Naive thymus-derived CD8-positive, alpha-beta T cell (primary cell): ENCODE measurements at places on chromosomes 2 and 18.

DNA sequence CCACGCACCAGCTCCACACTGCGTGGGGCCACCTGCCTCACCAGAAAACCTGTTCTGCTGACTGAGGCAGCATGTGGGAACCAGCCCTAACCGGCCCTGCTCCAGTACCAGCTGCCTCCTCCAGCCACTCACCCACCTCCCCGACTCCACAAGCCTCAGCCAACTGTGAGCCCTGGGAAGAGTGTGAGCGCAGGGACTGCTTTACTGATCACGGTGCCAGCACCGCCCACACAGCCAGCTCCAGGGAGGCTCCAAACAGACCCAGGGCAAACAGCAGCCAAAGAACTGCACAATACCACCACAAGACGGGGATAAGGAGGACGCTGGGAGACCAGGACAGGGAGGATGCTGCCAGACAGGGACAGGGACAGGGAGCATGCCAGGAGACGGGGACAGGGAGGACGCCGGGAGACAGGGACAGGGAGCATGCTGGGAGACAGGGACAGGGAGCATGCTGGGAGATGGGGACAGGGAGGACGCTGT, 28.4 kb downstream of the EIPR1 start:
- H3K4me1 ChIP-seq = no peaks in the 10 kb centered on the region
- no peak for DNase-seq
- no peak overlapping the region for H3K4me3 ChIP-seq
- H3K27me3 ChIP-seq = no peaks in the 10 kb centered on the region
- peaks cover 48% of the 10 kb centered on the region for H3K36me3 ChIP-seq
- no peak overlapping the region for H3K27ac ChIP-seq

DNA sequence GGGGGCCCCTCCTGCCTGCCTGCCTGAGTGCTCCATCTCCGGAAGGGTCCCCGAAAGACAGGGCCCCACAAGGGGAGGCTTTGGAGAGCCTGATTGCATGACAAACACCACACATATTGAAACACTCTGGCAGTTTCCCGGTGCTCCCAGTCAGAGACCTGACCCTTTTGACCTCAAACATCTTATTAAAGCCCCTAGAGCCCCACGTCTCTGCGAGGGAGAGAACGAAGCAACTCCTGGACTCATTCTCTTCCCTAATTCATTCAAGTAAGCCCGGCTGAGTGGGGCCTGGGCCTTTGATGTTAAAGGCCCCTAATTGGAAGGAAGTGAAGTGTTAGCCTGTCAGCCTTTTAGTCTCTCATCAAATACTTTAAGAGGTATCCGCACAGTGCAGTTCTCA, 335.6 kb downstream of the CYRIA start:
- no peak for DNase-seq
- H3K36me3 ChIP-seq = no peaks in the 10 kb centered on the region
- H3K4me1 ChIP-seq = no peaks in the 10 kb centered on the region
- H3K27ac ChIP-seq = no peak overlapping the region

DNA sequence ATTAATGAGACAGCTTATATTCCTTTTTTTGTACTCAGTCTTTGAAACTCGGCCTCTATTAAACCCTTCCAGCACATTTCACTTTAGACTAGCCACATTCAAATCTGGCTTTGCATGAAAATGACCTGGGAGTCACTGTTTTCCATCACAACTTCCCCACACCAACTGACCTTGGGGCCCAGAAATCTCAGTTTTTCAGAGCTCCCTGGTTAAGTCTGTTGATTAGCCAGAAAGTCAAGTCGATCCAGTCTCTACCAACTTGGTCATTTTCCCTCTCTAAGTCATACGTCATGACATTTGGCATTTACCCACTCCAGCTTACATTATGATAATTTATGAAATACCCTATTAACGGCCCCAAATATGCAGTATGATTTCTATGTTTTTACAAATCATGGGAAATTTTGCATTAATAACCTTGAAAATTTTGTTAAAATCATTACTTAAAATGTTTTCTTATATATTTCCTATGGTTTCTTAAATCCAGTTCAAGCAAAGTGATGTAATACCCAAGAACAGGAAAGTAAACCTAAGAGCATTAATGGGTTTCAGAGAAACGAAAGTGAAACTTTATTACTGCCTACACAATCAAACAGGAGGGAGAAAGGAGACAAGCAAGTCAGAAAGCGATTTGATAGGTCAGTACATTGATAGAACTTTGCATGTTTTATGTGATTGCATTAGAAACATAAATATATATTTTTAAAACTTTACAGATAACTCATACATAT, 77.1 kb downstream of the SPATS2L start:
- H3K36me3 ChIP-seq = no peaks in the 10 kb centered on the region
- H3K27me3 ChIP-seq = no peaks in the 10 kb centered on the region
- DNase-seq = peak; percentile 39
- peaks cover 10% of the 10 kb centered on the region for H3K4me1 ChIP-seq
- peak overlapping the region; percentile 0 for H3K27ac ChIP-seq
- peak overlapping the region; percentile 27 for H3K4me3 ChIP-seq

- no peak overlapping the region for H3K27ac ChIP-seq
- H3K4me3 ChIP-seq = no peak overlapping the region
- peaks cover 2% of the 10 kb centered on the region for H3K36me3 ChIP-seq
- H3K4me1 ChIP-seq = no peaks in the 10 kb centered on the region
- DNase-seq = no peak
Measured at GRCh38 chr2:195342061-195342460, 315.0 kb upstream of the SLC39A10 start.

GRCh38 chr2:110157153-110157793, 41.7 kb upstream of the MALL start:
- DNase-seq = peak; percentile 9
- H3K27me3 ChIP-seq = no peaks in the 10 kb centered on the region
- H3K4me1 ChIP-seq = peaks cover 5% of the 10 kb centered on the region
- H3K4me3 ChIP-seq = no peak overlapping the region
- H3K27ac ChIP-seq = no peak overlapping the region
- peaks cover 17% of the 10 kb centered on the region for H3K36me3 ChIP-seq

DNA sequence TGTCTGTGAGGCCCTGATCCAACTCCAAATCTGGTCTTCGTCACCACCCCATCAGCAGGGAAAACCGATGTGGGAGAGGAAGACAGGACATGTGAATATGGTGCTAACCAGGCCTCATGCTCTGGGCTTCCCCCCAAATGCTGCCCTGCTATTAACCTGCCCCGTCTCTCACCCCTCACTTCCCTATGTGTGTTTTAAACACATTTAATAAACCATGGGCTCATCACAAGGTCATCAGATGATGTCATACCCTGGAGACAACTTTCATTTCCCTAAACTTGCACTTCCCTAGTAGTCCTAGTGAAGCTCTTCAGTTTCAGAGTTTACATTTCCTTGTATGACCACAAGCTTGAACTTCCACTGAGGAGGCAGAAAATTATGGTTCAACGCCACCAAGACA, 49.9 kb downstream of the CD8B2 start:
- H3K36me3 ChIP-seq = no peaks in the 10 kb centered on the region
- no peak overlapping the region for H3K27ac ChIP-seq
- no peak for DNase-seq
- no peaks in the 10 kb centered on the region for H3K27me3 ChIP-seq
- no peak overlapping the region for H3K4me3 ChIP-seq
- peaks cover 2% of the 10 kb centered on the region for H3K4me1 ChIP-seq

DNA sequence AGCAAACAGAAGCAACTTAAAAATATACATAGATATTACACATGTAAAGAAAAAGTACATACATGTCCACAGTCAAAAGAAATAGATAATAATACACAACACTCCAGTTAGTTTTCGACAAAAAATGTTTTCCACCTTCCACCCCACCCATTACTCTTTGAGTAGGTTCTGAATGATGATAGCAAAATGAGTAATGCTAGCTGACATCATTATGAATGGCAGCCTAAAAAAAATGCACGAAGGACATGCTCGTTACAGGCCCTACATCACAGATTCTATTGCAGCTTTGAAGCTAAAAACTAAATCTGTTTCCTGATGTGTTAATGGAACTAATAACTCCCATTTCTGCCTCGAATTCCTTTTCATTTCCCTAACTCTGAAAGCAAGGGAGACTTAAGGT, 578.7 kb upstream of the NETO1 start:
- no peaks in the 10 kb centered on the region for H3K4me1 ChIP-seq
- no peak for DNase-seq
- no peaks in the 10 kb centered on the region for H3K36me3 ChIP-seq
- no peaks in the 10 kb centered on the region for H3K27me3 ChIP-seq
- H3K27ac ChIP-seq = no peak overlapping the region

DNA sequence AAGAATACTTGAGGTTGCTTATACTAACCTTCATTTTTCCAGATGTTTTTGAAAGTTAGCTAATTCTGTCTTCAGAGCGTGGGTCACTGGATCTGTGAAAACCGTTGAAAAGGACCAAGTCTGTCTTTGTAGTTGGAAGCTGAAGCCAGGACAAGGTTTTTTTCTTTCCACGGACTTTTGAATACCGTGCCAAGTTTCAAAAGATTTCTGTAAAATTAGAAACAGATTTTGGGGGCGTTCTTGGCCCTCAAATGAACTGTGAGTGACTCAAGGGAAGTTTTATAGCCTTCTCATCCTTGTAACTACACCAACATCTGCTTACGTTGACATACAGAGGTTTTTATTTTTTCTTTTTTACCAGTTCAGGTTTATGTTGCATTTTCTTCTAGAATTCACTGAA, at the start of gene FAP:
Gene FAP, minus strand, starts transcription at position 152 of the 400 bp plus-strand sequence. Its CDS starts 118 bp downstream, at position 34.
- DNase-seq = no peak
- no peaks in the 10 kb centered on the region for H3K4me1 ChIP-seq
- H3K36me3 ChIP-seq = no peaks in the 10 kb centered on the region
- H3K27me3 ChIP-seq = peaks cover 18% of the 10 kb centered on the region
- H3K27ac ChIP-seq = no peak within 1 kb of the TSS

DNA sequence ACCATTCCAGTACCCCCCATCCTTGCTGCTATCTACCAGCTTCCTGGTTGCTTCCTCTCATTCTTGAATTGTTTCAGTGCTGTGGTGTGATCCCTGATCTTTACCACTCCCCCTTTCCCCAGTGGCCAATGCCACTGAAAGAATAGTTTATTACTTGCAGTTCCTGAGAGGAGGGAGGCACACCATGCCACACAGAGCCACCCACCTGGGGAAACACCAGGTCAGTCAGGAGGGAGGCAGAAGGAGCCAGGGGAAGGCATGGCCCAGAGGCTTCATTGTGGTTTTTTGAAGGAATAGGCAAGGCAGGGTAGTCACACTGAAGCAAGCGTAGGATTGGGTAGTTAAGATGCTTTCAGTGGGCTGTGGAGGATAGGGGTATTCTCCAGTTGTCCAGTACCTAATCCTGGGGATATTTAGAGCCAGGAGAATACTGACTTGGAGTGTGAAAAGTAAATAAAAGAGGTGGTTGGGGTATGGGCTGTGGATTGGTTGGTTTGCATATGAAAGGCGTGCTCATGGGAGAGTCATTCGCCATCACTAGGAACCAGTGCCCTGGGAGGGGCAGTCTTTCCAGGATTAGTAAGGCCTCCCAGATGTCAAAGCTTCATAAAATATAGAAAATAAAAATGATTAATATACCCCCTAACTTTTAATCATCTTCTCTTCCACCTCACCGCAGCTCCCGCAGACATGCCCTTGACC, 6.7 kb upstream of the TMEM177 start:
- no peak overlapping the region for H3K27ac ChIP-seq
- H3K27me3 ChIP-seq = no peaks in the 10 kb centered on the region
- no peaks in the 10 kb centered on the region for H3K4me1 ChIP-seq
- no peak for DNase-seq

DNA sequence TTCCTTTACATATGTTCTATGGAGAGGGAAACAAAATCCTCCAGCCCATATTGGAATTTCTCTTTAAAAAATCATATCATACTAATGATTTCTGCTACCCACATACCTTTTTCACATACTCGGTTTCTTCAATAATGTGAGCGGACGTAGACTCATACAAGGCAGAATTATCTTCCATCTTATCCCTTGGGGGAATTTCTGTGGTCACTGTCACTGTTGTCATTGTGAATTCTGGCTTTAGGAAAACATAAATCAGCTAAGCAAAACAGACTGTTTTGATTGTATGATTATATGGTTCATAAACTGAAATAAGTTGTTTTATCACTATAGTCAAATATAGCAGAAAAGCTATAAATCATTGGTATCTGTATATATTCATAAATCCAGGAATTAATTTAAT, 16.7 kb downstream of the CCDC68 start:
- no peaks in the 10 kb centered on the region for H3K27me3 ChIP-seq
- H3K4me3 ChIP-seq = no peak overlapping the region
- H3K27ac ChIP-seq = no peak overlapping the region
- DNase-seq = no peak
- peaks cover 17% of the 10 kb centered on the region for H3K4me1 ChIP-seq

DNA sequence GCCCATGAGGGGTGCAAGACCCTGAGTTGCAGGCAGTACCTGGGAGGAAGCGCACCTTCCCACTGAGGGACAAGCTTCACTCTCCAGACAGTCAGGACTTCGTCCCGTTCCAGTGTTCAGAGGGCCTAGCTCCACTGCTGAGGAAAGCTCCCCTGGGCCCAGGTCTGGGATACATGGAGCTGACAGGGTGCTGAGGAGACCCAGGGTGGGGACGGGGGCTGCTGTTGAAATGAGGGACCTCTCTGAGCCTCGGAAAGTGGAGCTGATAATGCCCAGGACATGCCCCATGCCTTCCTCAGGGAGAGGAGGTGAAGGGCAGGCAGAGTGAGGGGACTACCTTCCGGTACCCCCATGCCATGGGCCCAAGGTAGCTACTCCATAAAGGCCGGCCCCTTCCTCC, 169.2 kb upstream of the MYCN start:
- H3K4me1 ChIP-seq = no peaks in the 10 kb centered on the region
- H3K36me3 ChIP-seq = no peaks in the 10 kb centered on the region
- H3K27me3 ChIP-seq = no peaks in the 10 kb centered on the region

- H3K27ac ChIP-seq = no peak overlapping the region
- peaks cover 20% of the 10 kb centered on the region for H3K4me1 ChIP-seq
- no peak for DNase-seq
- no peak overlapping the region for H3K4me3 ChIP-seq
Measured at GRCh38 chr2:230969659-230970015, 26.3 kb upstream of the SPATA3 start.

DNA sequence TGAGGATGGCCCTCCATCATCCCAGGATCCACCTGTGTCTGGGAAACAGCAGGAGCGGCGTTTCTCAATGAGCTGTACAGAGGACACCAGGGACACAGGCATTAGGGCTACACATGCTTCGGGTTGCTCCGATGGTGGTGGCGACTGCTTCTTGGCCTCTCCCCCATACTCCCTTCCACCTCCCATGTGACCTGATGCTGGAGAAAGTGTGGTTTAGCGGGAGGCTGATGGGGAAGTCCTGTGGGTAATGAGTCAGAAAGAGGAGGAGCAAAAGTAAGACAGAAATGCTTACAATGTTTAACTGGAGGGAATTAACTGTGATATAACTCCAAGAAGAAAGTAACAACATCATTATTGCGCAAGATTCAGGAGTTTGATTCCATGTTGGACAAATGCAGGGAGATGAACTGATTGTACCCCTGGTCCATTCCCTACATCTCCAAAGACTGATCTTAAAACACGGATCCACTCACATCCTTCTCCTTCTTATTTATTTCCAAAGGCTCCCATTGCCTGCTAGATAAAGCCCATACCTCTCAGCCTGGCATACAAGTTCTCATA, 186.6 kb downstream of the NRP2 start:
- no peak for DNase-seq
- H3K27me3 ChIP-seq = peaks cover 11% of the 10 kb centered on the region
- no peak overlapping the region for H3K27ac ChIP-seq
- no peaks in the 10 kb centered on the region for H3K4me1 ChIP-seq
- H3K36me3 ChIP-seq = no peaks in the 10 kb centered on the region
